AG04449 (cell line): ENCODE measurements at places on chromosomes 1 and 21.

GRCh38 chr1:24893431-24893830 is 36.6 kb downstream of the RUNX3 start:
- DNase-seq: no peak

- DNase-seq: no peak
These were observed 46.8 kb downstream of the XCL1 start for GRCh38 chr1:168623003-168623828.

DNA sequence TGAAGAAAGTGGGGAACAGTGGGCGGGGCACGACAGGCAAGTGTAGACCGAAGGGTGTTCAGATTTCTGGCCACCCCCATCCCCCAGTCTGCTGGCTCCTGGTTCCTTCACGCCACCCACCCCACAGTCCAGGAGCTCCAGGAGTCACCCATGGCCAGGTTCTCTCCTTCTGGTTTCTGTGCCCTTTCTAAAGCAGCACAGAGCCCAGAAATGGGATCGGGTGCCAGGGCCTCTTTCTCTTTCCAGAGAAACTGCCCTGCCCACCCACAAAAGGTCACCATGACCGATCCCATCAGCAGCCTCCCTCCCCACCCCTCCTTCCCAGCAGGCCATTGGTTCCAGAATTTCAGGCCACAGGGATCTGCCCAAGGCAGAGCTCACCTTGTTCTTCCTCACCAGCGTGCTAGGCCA is 3.2 kb upstream of the CELSR2 start:
- DNase-seq: no peak

DNA sequence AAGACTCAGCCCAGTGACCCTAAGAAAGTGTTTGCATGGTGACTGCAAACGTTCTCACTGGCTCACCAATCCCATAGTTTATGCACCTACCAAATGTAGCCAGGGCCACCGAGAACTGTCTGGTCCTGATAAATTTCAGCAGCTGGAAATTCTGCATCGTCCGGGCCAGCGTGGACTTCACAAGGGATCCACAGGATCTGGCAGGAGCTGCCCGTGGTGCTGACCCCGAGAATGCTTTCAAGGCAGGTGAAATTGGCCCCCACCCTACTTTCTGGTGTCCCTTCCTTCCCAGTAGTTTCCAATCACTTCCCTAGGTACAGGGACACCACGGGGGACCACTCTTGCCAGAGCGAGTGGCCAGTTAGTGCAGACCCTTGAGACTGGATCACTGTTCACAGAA is 26.2 kb downstream of the UBASH3A start:
- no peak for DNase-seq

GRCh38 chr21:44681861-44682579 is at the start of gene KRTAP12-1:
Gene KRTAP12-1 (minus strand): TSS chr21:44682163. CDS start chr21:44682123, 40 bp downstream.
- no peak for DNase-seq

- DNase-seq: no peak
These were observed 109.6 kb downstream of the KCNN3 start for GRCh38 chr1:154760469-154760933.

GRCh38 chr1:53807916-53808315 is 30.2 kb downstream of the NDC1 start:
- peak; percentile 45 for DNase-seq

GRCh38 chr1:243525085-243525487 is 269.2 kb downstream of the SDCCAG8 start:
- DNase-seq: no peak

GRCh38 chr1:3641046-3641760 is 8.7 kb downstream of the WRAP73 start:
- no peak for DNase-seq

DNA sequence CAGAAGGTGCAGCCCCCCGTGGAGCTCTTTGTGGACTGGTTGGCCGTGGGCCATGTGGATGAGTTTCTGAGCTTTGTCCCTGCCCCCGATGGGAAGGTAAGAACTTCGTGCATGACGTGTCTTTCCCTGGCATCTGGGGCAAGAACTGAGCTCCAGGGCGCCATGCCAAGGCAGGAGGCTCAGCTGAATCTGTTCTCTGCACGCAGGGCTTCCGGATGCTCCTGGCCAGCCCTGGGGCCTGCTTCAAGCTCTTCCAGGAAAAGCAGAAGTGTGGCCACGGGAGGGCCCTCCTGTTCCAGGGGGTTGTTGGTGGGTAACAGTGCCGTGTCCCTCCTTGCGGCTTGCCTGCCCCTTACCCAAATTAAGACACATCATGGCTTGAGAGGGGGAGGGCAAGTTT is 27.7 kb downstream of the PADI3 start:
- DNase-seq: no peak

GRCh38 chr1:224929335-224930237 is at the start of gene DNAH14:
Gene DNAH14 (plus strand): TSS chr1:224929675. CDS start chr1:224952703, 23,028 bp downstream.
- no peak for DNase-seq

- no peak for DNase-seq
These were observed 85.2 kb downstream of the KIF1B start for GRCh38 chr1:10295481-10296085.

GRCh38 chr1:181469829-181470228 is 13.5 kb upstream of the CACNA1E start:
- peak; percentile 26 for DNase-seq

- DNase-seq: no peak
These were observed 67.9 kb upstream of the ZNF648 start for GRCh38 chr1:182129398-182129797.

- no peak for DNase-seq
These were observed 9.7 kb upstream of the ARHGEF16 start for GRCh38 chr1:3444736-3445135.

DNA sequence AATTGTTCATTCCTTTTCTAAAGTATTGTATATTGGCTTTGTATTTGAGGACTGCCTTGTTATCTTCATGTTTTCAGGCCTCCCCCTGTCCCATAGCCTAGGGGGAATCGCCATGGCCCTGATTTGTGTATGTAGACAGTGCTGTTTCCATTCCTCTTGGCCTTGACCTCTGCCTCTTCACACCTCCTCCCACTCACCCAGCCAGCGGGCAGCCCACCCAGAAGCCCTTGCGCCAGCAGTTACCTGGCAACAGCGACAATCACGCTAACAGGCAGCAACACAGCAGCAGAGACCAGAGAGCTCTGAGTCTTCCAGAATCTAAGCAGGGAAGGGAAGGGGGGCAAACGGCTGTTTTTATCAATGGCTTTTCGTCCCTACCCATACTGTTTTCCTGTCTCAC is 50.0 kb upstream of the NPL start:
- DNase-seq: no peak

- DNase-seq: no peak
These were observed 218.6 kb downstream of the SLC44A5 start for GRCh38 chr1:75392278-75392677.

- DNase-seq: no peak
These were observed 60.3 kb downstream of the PGBD5 start for GRCh38 chr1:230365723-230366307.

DNA sequence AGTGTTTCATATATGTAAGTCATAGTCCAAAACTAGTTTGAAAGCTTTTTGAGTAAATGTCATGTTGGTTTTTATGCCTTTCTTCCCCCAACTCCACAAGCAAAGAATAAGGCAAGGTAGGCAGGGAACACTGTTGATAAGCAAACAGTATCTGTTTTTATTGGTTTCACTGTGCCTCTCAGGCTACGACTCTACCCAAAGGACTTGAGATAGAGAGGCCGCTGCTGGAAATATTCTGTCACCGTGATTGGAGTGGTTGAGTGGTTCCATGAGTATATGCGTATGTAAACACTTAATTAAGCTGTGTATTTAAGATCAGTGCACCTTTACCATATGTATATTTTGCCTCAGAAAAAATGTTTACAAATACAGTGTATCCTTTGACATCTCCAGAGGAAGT is 138.1 kb upstream of the KIF26B start:
- DNase-seq: no peak

DNA sequence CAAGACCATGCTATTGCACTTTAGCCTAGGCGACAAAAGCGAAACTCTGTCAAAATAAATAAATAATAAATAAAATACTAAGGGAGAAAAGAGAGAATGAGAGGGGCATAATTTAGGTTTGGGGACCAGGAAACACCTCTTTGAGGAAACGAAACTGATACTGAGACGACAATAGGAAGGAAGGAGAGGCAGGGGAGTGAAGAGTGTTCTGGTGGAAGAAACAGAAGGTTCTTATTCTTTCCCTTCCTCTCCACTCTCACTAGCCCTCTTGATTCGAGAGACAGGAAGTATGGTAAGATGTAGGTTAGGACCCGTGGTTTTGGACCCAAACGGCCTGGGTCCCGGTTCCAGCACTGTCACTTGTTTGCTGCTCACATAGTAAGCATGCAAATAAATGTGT is 1.6 kb upstream of the NKAIN1 start:
- no peak for DNase-seq

DNA sequence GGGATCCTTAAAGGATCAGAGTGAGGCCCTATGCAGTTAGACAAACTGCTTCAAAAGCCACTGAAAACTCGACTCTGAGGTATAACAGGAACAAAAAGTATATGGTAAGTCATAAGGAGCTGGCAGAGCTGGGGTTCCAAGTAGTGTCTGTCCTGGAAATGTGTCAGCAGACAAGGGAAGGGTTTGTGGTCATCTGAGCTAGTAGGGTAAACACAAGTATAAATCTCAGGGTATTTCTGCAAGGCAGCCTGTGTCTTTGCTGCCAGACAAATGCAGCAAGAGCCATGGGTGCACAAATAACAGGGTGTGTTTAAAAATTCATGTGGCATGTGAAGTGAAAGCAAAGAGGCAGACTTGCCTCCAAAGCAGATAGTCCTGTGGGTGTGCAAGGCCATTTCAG is 759.0 kb upstream of the ADAMTS5 start:
- DNase-seq: no peak

DNA sequence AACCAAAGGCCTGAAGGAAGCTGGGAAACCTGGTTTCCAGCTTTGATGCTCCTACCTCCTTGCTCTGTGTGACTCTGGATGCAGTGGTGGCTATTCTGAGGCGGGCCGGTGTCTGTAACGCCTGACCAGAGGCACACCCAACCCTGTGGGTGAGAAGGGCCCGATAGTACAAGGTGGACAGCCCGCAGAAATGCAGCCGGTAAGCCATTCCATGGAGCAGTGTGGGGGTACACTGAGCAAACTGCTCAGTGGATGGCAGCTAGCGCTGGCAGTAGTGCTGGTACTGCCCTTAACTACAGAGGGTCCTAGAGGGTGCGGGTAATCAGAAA is 36.0 kb downstream of the AHDC1 start:
- no peak for DNase-seq

DNA sequence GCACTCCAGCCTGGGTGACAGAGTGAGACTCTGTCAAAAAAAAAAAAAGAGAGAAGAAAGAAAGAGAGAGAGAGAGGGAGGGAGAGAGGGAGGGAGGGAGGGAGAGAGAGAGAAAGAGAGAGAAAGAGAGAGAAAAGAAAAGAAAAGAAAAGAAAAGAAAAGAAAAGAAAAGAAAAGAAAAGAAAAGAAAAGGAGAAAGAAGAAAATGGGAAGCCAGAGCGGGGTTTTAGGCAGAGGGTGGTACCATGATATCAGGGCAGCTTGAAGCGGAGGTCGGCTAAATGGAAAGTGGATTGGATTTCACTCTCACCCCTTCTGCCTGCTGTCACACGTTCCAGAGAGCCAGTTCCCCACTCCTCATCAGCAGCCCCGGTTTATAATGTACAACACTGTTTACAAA is 1.9 kb downstream of the TMCO4 start:
- no peak for DNase-seq

DNA sequence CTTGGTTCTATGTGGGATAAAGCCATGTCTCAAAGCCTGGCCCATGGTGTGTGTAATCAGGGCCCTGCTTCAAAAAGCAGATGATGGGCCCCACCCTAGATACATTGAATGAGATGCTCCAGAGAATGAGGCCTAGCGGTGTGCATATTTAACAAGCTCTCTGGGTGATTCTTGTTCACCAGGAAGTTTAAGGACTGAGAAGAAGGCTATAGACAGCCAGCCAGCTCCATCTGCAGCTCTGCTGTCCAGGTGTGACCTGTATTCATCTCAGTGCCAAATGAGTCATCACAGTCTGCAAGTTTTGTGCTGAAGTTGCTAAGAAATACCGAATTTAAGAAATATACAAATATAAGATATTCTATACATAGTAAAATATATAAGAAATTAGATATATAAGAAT is 182.0 kb upstream of the RUNX1 start:
- DNase-seq: no peak

DNA sequence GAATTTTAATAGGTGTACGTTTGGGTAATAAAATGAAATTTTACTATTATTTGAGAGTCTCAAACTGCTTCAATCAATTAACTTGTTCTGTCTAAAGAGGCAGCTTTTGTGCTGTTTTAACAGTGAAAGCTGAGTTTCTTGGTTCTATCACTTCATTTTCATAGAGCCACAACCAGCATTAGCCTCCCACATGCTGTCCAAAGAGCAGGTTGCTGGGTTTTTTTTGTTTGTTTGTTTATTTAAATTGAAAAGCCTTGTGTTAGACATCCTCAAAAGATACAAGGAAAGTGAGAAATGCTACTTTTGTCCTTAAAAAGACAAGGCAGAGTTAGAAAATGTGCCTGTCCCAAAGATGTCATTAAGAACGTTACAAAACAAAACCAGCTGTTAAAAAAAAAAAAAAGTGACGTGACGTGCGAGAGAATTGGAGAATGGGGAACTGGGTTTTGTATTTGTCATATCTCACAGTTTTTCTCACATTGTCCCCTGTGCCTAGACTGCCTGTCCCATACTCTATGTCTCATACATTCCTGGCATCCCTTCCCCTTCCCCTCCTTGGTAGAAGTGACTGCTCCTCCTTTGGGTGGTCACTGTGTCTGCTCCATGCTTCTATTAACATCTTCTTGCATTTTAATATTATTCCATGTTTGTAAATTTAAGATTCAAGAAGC is 63.1 kb upstream of the CD34 start:
- no peak for DNase-seq

DNA sequence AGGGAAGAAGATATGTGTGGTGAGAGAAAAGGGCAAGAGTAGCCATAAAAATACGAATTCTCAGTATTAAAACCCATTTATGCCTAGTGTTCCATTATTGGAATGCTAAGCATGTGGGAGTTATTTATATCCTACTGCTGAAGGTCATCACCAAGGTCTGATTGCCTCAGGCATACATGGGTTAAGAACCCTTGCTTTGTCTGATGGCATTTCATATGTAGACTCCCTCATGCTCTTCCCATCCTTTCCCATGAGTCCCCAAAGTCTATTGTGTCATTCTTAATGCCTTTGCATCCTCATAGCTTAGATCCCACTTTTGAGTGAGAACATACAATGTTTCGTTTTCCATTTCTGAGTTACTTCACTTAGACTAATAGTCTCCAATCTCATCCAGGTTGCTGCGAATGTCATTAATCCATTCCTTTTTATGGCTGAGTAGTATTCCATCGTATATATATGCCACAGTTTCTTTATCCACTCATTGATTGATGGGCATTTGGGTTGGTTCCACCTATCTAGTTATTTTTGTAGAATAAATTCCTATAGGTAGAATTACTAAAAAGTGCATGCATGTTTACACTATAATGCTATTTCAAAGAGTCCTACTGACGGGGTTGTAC is 172.5 kb downstream of the DYRK1A start:
- no peak for DNase-seq

GRCh38 chr21:15729346-15729673 is 472 bp upstream of the USP25 start:
- DNase-seq: no peak

- DNase-seq: no peak
These were observed 15.6 kb downstream of the CSDE1 start for GRCh38 chr1:114741963-114742746.

- no peak for DNase-seq
These were observed 3.4 kb downstream of the NCAM2 start for GRCh38 chr21:21001591-21002100.
